ENCODE measurements at places on chromosomes 5 and 9. TPM values are rescaled to one million over a fixed set of nuclear protein-coding genes. Genes with fewer than 3 reads are reported as not detected.

GSN gene
- 2.9 TPM for total RNA-seq

DNA sequence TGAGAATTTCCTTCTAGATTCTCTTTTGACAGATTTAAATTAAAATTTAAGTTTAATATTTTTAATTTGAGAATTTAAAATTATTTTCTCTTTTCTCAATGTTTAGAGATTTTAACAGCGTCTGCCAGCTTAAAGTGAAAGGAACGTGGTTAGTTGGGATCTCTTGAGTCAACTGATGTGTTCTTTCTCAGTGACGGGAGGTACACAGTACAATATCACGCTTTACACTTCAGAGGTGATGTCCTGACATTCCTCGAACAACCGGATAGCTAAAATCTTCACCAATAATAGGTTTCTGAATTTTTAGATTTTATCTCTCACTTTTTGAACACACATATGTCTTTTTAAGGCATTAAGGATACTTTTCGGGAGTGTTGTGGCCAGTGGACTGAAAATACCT lies 81.1 kb downstream of the FAM174A start:
- H3K4me3 ChIP-seq, result no peak overlapping the region
- H3K4me1 ChIP-seq, result no peaks in the 10 kb centered on the region
- DNase-seq, result no peak
- peaks cover 7% of the 10 kb centered on the region for H3K27me3 ChIP-seq
- no peaks in the 10 kb centered on the region for H3K36me3 ChIP-seq

DNA sequence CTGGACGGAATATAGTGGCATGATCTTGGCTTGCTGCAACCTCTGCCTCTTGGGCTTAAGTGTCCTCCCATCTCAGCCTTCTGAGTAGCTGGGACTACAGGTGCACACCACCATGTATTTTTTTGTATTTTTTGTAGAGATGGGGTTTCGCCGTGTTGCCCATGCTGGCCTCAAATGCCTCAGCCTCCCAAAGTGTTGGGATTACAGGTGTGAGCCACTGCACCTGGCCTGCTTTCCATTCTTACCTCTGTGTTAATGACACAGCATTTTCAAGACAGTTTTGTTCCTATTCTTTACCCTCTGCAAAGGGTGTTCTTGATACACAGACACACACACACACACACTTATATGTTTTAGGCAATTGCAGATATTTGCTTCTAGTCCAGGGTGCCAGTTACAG lies 113.3 kb downstream of the LRRC70 start:
- H3K27me3 ChIP-seq, result no peaks in the 10 kb centered on the region
- no peak overlapping the region for H3K27ac ChIP-seq
- H3K36me3 ChIP-seq, result no peaks in the 10 kb centered on the region

DNA sequence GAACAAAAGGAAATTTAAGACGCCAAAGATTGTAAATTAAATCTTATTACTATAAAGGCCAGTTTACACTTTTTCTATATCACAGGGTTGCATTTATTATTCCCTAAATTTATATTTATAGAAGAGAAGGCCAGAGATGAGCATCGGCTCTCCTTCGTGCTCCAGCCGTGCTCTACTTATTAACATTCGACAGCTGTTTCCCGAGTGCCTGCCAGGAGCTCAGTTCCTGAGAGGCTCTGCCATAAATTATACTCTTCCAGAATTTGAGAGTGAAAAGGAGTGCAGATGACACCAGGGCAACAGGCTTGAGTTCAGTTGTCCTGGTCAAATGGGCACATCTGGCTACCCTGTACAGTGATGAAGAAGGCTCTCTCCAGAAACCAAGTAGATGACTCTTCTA lies 70.1 kb downstream of the PCSK5 start:
- H3K4me3 ChIP-seq, result no peak overlapping the region
- H3K27ac ChIP-seq, result no peak overlapping the region
- no peaks in the 10 kb centered on the region for H3K27me3 ChIP-seq

GRCh38 chr5:172666251-172666650 lies 25.2 kb downstream of the NEURL1B start:
- no peaks in the 10 kb centered on the region for H3K4me1 ChIP-seq
- H3K27me3 ChIP-seq, result no peaks in the 10 kb centered on the region
- DNase-seq, result no peak
- H3K4me3 ChIP-seq, result no peak overlapping the region

All from activated CD4-positive, alpha-beta T cell treated with anti-CD3 and anti-CD28 coated beads, Interleukin-2, amount 10 ng/mL, durations not matched to agents 7 days and 5 days (primary cell).